ENCODE measurements at places on chromosomes 2 and 18. TPM values are rescaled to one million over a fixed set of nuclear protein-coding genes. Genes with fewer than 3 reads are reported as not detected.

The TEX44 gene
- total RNA-seq: not detected

The MOGAT1 gene
- not detected for total RNA-seq

The BOK gene
- total RNA-seq: 23.3 TPM

The SERPINB10 gene
- not detected for total RNA-seq

The GALR1 gene
- total RNA-seq: not detected

The CCBE1 gene
- 34.5 TPM for total RNA-seq

The GKN1 gene
- total RNA-seq: not detected

The RESP18 gene
- not detected for total RNA-seq
